Activated CD8-positive, alpha-beta T cell treated with anti-CD3 and anti-CD28 coated beads for 36 hours (primary cell): ENCODE measurements at places on chromosomes 2 and 18. TPM values are rescaled to one million over a fixed set of nuclear protein-coding genes. Genes with fewer than 3 reads are reported as not detected.

Gene SLC40A1
- total RNA-seq: 1.2 TPM

Gene ADD2
- total RNA-seq: 26.3 TPM

Gene RAB12
- total RNA-seq: 13.7 TPM

Gene NEB
- 0.34 TPM for total RNA-seq

Gene TRAK2
- total RNA-seq: 22.8 TPM

Gene CRYBA2
- not detected for total RNA-seq

Gene OXER1
- total RNA-seq: not detected

Gene VSNL1
- not detected for total RNA-seq

Gene MC2R
- not detected for total RNA-seq

Gene NCKAP5
- not detected for total RNA-seq

Gene SLC20A1
- total RNA-seq: 52.8 TPM

Gene CPLX4
- total RNA-seq: not detected

Gene MAP3K19
- total RNA-seq: not detected

Gene SAG
- not detected for total RNA-seq

Gene SLC4A5
- total RNA-seq: 2.0 TPM

Gene THSD7B
- not detected for total RNA-seq

Gene UGT1A3
- not detected for total RNA-seq

Gene SULT1C4
- total RNA-seq: not detected

Gene SPATA3
- 0.76 TPM for total RNA-seq

Gene ANKRD23
- 5.7 TPM for total RNA-seq

Gene ANKRD62
- not detected for total RNA-seq

Gene SCN9A
- total RNA-seq: not detected

Gene CPS1
- 3.2 TPM for total RNA-seq

Gene SERPINB13
- total RNA-seq: not detected

Gene MROH2A
- total RNA-seq: not detected

Gene ACVR1
- total RNA-seq: 8.3 TPM

Gene TXNL1
- total RNA-seq: 72.8 TPM

Gene VWA3B
- not detected for total RNA-seq

Gene KCNG3
- 2.1 TPM for total RNA-seq

Gene LINC00305
- total RNA-seq: not detected

Gene CAVIN2
- total RNA-seq: not detected

Gene SPC25
- 32.0 TPM for total RNA-seq

Gene TCF23
- total RNA-seq: not detected

Gene MPP4
- total RNA-seq: not detected

Gene SLC9A4
- total RNA-seq: not detected

Gene IAH1
- total RNA-seq: 67.3 TPM

Gene TMEM17
- 0.13 TPM for total RNA-seq

Gene METTL21A
- total RNA-seq: 30.7 TPM

Gene CERKL
- total RNA-seq: 0.20 TPM

Gene CROCC2
- not detected for total RNA-seq

Gene ID2
- total RNA-seq: 91.6 TPM

Gene RAX
- total RNA-seq: not detected

Gene CD8B
- total RNA-seq: 319 TPM

Gene FTCDNL1
- total RNA-seq: 2.0 TPM
